ENCODE measurements at places on chromosomes 3 and 15.
A peak's percentile ranks its signal among the peaks of the same experiment; 100 is the strongest.

DNA sequence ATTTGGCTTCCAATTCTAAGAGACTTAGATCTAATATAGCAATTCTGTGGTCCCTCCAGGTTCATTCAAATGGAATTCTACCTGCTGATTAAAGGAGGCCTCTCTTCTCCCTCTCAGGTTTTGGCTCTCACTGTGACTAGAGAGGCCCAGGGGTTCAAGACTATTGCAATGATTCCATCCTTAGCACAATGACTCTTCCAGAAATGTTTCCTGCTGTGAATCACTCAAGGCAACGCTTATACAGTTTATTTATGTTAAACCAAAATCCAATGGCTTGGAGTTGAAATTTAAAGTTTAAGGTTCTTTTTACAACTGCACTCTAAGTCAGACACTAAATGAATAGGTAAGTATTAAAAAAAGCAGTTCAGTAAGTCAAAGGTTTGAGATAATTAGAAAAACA, 39.9 kb downstream of the IFT57 start:
- DNase-seq: no peak

GRCh38 chr3:18562364-18563154, 137.4 kb upstream of the SATB1 start:
- DNase-seq: no peak

DNA sequence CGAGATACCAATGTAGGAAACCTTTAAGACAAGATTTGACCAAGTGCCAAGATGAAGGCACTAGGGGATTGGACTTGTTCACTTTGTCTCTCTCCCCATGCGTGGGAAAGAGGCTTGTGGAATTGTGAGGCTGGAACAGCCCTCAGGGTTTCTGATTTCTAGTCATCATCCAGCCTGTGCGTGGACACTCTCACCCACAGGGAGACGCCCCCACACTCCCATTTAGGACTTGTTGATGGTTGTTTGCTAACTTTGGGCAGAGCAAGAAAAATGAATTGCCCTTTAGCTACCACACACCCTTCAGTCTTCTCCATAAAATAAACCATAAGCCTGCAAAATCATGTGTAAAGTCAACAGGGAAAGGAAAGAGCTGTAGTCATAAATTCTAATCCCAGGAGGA, 18.4 kb downstream of the ACKR2 start:
- DNase-seq: no peak

DNA sequence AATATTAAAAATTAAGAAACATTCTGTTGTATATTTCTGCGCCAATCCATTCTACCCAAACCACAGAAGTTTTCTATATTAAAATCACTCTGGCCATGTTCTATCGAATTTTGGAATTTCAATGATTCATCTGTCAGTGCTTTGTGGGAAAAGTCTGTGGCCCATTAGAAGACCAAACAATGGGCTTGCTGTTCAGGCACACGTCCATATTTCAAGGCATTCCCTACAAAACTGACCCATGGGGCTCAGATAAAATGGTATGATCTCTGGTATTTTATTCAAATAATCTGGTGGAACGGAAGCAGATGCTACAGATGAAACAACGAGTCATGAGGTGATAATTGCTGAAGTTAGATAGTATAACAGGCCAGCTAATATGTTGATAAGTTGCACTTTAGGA, 12.4 kb downstream of the NPHP3 start:
- DNase-seq: no peak

DNA sequence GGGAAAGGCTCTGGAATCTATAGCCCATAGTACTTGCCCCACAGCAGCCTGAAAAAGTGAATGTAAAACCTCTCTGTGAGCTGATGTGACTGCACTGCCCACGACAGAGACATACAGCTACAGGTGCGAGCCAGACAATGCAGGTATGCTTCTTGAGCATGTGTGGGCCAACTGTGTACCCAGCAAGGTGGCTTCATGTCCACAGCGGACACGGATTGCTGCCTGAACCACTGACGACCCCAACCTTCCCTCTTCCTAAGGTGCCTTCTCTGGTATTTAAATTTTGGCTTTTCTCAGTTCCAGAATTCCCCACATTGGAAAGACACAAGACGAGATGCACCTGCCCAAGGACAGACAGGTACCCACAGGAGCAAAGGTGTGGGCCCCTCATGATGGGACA, 65.8 kb downstream of the SCN5A start:
- no peak for DNase-seq

GRCh38 chr3:114659109-114660061, 365.6 kb downstream of the TIGIT start:
- DNase-seq: no peak

- no peak for DNase-seq
Observed at GRCh38 chr3:105349684-105350387, 16.9 kb upstream of the ALCAM start.

- no peak for DNase-seq
Observed at GRCh38 chr3:15520804-15521572, 518 bp downstream of the COLQ start.

- no peak for DNase-seq
Observed at GRCh38 chr3:196670339-196670738, 30.8 kb downstream of the NRROS start.

DNA sequence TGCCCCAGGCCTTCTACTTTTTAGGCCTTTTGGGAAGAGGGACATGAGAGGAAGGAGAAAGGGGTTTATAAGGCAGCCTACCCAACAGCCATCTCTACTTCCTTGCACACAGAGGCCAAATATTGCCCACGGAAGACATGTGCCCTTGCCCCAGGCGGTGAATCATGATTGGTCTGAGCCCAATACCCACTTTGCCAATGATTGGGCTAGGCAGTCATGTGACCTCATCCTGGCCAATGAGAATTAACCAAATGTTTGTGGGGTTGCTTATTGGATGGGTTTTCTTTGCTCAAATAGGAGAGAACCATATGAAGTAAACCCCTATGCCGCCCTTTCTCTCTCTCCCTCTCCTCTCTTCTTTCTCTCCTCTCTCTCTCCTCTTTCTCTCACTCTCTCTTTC, 42.2 kb upstream of the ATP1B3 start:
- DNase-seq: no peak

GRCh38 chr15:67144609-67145311, 79.4 kb downstream of the SMAD3 start:
- DNase-seq: no peak

GRCh38 chr3:87626546-87626945, 350.2 kb upstream of the POU1F1 start:
- DNase-seq: no peak

GRCh38 chr3:24689353-24689752, 194.7 kb upstream of the THRB start:
- no peak for DNase-seq

GRCh38 chr3:60298141-60298540, 953.1 kb downstream of the FHIT start:
- no peak for DNase-seq

- no peak for DNase-seq
Observed at GRCh38 chr3:185507883-185508282, 9.0 kb upstream of the TMEM41A start.

- peak; percentile 36 for DNase-seq
Observed at GRCh38 chr3:157160658-157161424, 894 bp upstream of the CCNL1 start.

DNA sequence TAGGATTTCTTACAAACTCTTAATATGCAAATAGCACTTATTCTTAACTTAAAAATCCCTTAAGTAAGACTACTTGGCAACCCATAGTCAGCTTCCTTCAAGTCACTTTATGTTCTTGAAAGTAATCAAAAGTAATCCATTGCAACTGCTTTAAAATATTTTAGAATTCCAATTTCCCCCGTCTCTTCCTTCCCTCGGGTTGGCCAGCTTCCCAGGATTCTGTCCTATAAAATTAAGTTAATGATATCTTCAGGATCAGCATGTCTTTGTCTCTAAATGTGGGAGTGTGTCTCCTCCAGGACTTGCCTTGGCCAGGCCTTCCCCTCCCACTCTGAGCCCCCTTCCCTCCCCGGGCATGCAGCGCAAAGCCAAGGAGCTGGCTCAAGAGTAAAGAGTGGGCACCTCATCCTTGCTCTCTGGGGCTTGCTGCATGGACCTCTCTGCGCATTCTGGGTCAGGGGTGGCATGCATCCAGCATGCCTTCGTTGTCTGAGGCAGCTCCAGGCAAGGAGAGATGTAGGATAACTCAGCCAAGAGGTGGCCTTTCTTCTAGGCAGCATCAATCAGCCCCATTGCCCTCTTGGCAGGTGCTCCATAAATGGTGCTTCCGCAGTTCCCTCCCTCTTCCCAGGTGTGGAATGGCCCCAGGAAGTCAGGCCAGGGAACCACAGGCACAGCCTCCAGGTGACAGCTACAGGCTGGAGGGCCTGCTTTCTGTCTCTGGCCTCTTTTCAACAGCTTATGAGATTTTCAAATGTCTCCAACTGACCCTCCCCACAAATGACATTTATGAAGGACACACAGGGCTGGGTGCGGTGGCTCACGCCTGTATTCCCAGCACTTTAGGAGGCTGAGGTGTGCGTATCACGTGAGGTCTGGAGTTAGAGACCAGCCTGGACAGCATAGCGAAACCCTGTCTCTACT, 108.7 kb upstream of the ALDH1A3 start:
- no peak for DNase-seq

GRCh38 chr3:156837115-156837514, 11.0 kb downstream of the LEKR1 start:
- no peak for DNase-seq

- no peak for DNase-seq
Observed at GRCh38 chr3:185630182-185630622, 44.1 kb downstream of the SENP2 start.

GRCh38 chr3:106447723-106448301, 579.0 kb upstream of the CBLB start:
- DNase-seq: no peak

DNA sequence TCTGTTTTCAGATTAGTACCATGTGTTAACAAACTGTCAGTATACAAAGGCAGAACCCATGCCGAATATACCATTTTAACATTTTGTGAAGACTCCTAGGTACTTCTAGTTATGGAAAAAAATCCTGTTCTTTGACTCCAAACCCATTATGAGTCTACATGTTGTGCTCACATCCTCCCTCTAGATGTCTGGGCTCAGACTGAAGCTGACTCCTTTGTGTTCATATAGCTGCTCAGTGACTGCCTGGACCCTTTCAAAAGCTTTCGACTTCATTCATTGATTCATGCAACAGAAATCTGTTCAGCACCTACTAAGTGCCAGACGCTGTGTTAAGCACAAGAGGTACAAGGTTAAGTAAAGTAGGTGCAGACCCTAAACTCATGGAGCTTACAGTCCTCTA, 60.5 kb downstream of the MEGF11 start:
- no peak for DNase-seq

GRCh38 chr15:89971592-89971997, 29.5 kb upstream of the ZNF710 start:
- no peak for DNase-seq

DNA sequence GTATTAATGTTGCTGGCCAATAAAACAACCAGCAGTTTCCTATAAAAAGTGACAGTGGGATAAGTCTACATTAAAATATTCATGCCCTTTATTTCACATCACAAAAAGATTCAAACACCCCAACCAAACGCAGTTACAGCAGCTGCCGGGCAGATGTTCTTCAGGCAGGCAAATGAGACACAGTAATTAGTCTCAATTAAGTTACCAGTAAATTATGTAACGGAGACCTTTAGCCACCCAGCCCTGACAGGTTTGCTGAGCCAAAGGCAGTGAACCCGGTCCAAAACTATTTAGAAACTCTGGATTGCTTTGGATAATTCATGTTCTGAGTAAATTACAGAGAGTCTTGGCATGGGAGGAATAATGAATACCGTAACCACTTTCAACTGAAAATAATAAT, 289.2 kb upstream of the LYSMD4 start:
- DNase-seq: no peak

DNA sequence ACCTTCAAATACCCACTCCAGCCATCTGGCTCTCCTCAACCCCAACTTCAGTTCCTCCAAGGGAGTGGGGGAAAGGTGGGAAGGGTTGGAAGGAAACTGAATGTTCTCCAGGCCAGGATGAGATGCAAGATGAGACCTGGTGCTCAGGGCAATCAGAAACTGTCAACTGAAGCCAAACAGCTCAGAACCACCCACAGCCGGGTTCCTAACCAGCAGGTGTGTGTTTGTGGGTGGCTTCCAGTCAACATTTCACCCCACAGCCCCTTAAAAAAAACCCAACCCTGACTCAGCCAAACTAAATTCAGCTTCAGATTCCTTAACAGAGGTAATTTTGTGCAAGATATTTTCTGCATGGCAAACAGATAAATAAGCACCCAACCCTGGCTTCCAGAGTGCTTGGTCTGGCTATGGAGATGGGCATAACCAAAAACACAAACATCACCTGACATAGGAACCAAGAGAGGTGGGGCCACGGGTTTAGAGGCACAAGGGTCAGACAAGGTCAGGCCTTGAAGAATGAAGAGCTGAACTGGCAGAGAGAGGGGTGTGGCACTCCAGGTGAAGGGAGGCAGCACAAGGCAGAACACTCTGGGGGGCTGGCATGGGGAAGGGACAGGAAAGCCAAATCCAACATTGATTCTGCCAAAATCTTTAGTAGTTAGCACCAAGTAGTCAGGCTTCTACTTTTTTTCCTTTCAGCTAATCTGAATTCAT, 34.7 kb downstream of the ZNF445 start:
- no peak for DNase-seq

- DNase-seq: no peak
Observed at GRCh38 chr3:2915826-2916225, 194.3 kb downstream of the IL5RA start.

- no peak for DNase-seq
Observed at GRCh38 chr15:85614059-85614458, 180.7 kb downstream of the KLHL25 start.

DNA sequence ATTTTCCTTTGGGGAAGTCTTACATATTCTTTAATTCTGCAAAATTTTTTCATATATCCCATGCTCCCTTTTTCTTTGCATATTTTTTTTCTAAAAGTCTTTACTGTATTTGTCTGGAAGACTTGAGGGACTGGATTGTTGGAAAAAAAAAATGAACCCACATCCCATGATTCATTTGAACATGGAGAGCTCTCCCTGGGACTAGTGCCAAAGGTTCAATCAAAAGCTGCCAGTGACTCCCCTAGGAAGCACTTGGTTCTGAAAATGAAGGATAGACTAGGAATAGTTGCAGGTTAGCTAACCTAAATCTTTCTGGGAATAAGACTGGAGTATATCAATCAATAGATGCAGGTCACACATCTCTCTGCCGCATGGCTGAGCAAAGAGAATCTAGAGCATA, 16.4 kb upstream of the BNC1 start:
- DNase-seq: no peak

GRCh38 chr3:8563146-8563545, 61.5 kb downstream of the LMCD1 start:
- DNase-seq: no peak

DNA sequence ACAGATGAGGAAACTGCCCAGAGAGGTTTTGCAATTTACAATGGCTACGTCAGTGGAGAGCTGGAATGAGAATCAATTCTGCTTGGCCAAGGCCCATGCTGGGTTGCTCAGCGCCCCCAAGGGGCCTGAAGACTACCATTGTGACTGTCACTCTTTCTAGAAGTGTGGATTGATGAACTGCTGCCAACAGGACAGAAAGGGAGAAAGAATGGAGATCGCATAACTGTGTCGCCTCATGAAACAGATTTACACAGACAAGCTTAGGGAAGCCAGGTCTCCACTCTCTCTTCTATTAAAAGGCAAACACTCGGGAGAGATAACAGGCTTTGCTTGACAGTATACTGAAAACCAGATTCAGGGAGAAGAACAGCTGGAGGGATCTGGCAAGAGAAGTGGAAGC, 160.0 kb downstream of the STT3B start:
- no peak for DNase-seq
